Activated naive CD8-positive, alpha-beta T cell treated with anti-CD3 and anti-CD28 coated beads, Interleukin-2, amount 10 ng/mL, durations not matched to agents 7 days and 5 days (primary cell): ENCODE measurements at places on chromosomes 4 and X. TPM values are rescaled to one million over a fixed set of nuclear protein-coding genes. Genes with fewer than 3 reads are reported as not detected.
A peak's percentile ranks its signal among the peaks of the same experiment; 100 is the strongest.

- peak overlapping the region; percentile 78 for H3K27ac ChIP-seq
- DNase-seq: no peak
- peaks cover 7% of the 10 kb centered on the region for H3K36me3 ChIP-seq
- no peak overlapping the region for H3K4me3 ChIP-seq
These were observed 65.6 kb downstream of the ASB9 start for GRCh38 chrX:15204130-15204751.

DNA sequence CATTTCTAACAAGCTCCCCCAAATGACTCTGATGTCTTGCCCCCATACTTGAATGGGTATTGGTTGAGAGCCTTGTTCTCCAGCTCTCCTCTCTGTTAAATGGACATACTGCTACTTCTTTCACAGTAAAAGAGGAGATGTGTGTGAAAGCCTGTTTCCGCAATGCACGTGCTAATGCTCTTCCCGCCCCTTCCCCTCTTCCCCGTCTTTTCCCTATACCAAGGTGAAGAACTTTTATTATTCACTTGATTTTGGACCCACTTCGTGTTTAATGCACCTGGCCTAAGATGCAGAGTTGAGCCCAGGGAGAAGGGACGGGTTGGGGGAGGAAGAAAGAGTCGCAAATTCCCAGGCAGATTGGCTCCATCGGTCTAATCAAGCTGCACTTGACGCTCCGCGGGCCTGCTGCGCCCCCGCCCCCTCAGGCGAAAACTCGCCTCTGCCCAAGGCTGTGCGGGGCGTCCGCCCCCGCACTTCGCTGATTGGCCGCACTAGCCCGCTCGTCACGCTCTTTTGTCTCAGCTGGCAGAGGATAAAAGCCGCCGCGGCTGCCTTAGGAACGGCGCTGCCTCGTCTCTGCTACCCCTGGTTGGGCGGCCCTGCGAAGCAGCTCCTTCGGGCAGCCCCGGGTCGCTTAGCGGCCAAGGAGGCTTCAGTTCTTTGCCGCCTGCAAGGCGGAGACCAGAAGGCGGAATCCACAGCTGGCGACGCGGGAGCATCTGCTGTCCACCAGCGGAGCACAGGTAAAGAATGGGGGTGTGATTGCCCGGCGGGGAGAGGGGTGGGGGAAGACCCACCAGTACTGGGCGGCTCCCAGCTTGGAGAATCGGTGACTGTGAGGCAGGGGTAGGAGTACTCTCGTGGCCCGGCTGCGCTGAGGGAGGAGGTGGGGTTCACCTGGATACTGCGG is at the start of gene ZCCHC12:
TSS of gene ZCCHC12 (plus strand) at position 562 of the 910 bp plus-strand sequence. CDS start 1,421 bp downstream, outside the sequence.
- DNase-seq: peak; percentile 44
- peaks cover 46% of the 10 kb centered on the region for H3K27me3 ChIP-seq
- peaks cover 9% of the 10 kb centered on the region for H3K4me1 ChIP-seq
- peak within 1 kb of the TSS; percentile 68 for H3K4me3 ChIP-seq
- H3K36me3 ChIP-seq: no peaks in the 10 kb centered on the region
- H3K27ac ChIP-seq: no peak within 1 kb of the TSS

DNA sequence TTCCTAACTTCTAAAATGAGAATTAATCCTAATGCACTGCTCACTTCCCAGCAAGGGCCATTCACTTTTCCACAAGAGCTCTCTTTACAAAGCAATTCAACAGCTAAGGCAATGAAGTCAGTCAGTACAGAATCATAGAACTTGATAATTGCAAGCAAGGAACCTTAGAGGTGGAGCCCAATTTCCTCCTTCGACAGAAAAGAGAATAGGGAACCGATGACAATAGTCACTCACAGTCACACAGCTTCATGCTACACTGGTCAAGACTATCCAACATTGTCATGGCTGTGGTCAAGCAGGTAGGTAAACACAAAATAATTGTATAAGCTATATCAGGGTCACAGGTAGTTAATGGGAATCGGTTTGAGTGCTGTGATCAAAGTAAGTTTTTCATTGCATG is 90.0 kb downstream of the ELOVL6 start:
- peaks cover 18% of the 10 kb centered on the region for H3K36me3 ChIP-seq
- H3K4me3 ChIP-seq: no peak overlapping the region
- H3K27me3 ChIP-seq: no peaks in the 10 kb centered on the region
- no peaks in the 10 kb centered on the region for H3K4me1 ChIP-seq
- no peak overlapping the region for H3K27ac ChIP-seq
- no peak for DNase-seq

DNA sequence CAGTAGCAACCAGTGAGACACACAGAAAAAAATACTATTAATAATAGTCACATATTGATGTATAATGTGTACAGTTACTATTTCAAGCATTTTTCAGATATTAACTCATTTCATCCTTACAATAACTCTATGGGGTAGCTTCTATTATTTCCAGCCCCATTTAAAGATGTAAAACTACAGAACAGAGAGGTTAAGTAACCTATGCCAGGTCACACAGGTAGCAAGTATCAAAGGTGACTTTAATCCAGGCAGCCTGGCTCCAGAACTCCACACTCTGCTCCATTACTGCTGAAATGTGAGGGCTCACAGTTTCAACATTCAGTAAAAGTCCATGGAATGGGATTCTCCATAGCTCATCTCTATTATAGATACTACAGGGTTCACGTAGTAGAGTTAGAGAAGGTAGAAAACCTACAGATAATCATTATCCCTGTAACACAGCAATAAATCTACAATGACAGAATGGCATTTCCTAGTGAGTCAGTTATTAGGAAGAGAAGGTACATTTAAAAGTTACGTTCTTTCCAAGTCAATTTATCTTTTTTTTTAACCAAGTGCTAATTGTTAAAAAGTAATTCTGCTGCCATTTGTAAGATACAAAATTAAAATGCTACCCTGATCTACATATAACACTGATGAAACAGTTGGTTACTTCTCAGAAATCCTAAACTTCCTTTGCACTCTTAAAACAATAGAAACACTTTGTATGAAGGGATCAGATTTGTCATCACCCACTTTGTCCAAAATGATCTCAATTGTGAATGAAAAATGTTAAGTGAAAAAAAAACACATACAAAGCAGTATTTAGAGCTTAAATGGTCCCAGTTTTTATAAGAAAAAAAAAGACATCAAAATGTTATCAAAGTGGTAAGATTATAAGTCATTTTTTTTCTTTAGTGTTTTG is 18.7 kb downstream of the RELL1 start:
- H3K4me3 ChIP-seq: peak overlapping the region; percentile 60
- H3K27me3 ChIP-seq: no peaks in the 10 kb centered on the region
- peaks cover 55% of the 10 kb centered on the region for H3K4me1 ChIP-seq
- H3K27ac ChIP-seq: peak overlapping the region; percentile 50
- DNase-seq: no peak

GRCh38 chrX:56785442-56785841 is 56.4 kb downstream of the NBDY start:
- peaks cover 26% of the 10 kb centered on the region for H3K4me1 ChIP-seq
- no peak for DNase-seq
- no peak overlapping the region for H3K4me3 ChIP-seq
- H3K36me3 ChIP-seq: peaks cover 12% of the 10 kb centered on the region
- H3K27ac ChIP-seq: peak overlapping the region; percentile 72

GRCh38 chr4:152195888-152196287 is 340.0 kb downstream of the FBXW7 start:
- no peaks in the 10 kb centered on the region for H3K4me1 ChIP-seq
- no peak overlapping the region for H3K4me3 ChIP-seq
- no peak overlapping the region for H3K27ac ChIP-seq
- DNase-seq: no peak
- peaks cover 2% of the 10 kb centered on the region for H3K36me3 ChIP-seq
- H3K27me3 ChIP-seq: no peaks in the 10 kb centered on the region

DNA sequence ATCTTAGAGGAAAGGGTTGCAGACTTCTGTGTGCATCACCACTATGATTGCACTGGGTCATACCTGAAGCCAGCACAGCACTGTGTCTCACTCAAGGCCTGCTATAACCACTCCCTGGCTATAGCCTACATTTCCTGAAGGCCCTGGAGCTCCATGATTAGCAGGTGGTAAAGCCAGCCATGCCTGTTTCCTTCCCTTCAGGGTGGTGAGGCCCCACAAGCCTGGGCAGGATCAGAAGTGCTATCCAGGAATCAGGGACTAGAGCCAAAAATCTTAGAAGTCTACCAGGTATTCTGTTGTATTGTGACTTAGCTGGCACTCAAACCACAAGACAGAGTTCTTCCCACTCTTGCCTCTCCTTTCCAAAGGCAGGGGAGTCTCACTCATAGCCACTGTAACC is 734.6 kb downstream of the GLUD2 start:
- no peaks in the 10 kb centered on the region for H3K27me3 ChIP-seq
- no peak overlapping the region for H3K27ac ChIP-seq
- no peaks in the 10 kb centered on the region for H3K4me1 ChIP-seq
- no peak overlapping the region for H3K4me3 ChIP-seq

- H3K27me3 ChIP-seq: peaks cover 6% of the 10 kb centered on the region
- no peaks in the 10 kb centered on the region for H3K4me1 ChIP-seq
- H3K4me3 ChIP-seq: no peak overlapping the region
- no peaks in the 10 kb centered on the region for H3K36me3 ChIP-seq
These were observed 149.3 kb downstream of the CENPC start for GRCh38 chr4:67396008-67396407.

GRCh38 chrX:97328853-97329390 is 445.2 kb downstream of the RPA4 start:
- H3K27ac ChIP-seq: no peak overlapping the region
- no peaks in the 10 kb centered on the region for H3K27me3 ChIP-seq
- H3K4me1 ChIP-seq: no peaks in the 10 kb centered on the region
- no peak overlapping the region for H3K4me3 ChIP-seq
- H3K36me3 ChIP-seq: peaks cover 2% of the 10 kb centered on the region
- no peak for DNase-seq

- H3K27me3 ChIP-seq: peaks cover 16% of the 10 kb centered on the region
- H3K4me1 ChIP-seq: no peaks in the 10 kb centered on the region
These were observed 27.7 kb upstream of the SFRP2 start for GRCh38 chr4:153816542-153816941.

DNA sequence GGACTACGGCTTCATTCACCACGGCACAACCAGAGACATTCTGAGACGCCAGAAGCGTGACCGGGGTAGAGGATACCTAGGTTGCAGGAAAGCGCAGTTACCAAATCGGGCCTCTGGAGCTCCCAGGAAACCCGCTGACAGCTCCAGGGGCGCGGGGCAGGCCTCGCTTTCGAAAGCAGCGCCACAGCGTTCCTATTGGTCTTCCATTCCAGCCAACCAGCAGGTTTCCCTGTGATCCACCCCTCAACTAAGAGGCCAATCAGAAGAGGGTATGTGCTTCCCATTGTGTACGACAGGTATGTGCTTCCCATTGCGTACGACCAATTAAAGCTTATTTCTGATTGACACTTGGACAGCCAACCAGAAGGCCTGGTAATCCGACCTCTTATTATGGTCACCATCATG is 14.9 kb downstream of the SNX12 start:
- no peak for DNase-seq
- peaks cover 16% of the 10 kb centered on the region for H3K4me1 ChIP-seq
- no peak overlapping the region for H3K4me3 ChIP-seq
- no peak overlapping the region for H3K27ac ChIP-seq
- no peaks in the 10 kb centered on the region for H3K27me3 ChIP-seq
- H3K36me3 ChIP-seq: peaks cover 9% of the 10 kb centered on the region

- H3K4me1 ChIP-seq: no peaks in the 10 kb centered on the region
- H3K4me3 ChIP-seq: no peak overlapping the region
- no peak for DNase-seq
- no peak overlapping the region for H3K27ac ChIP-seq
These were observed 20.6 kb upstream of the PPP2R2C start for GRCh38 chr4:6492861-6493657.

Gene MSANTD1
- total RNA-seq: 1.3 TPM

Gene PAK3
- total RNA-seq: not detected

Gene CAMK2D
- total RNA-seq: 34.8 TPM
